Left renal pelvis (tissue), 4 donors: ENCODE measurements at places on chromosomes 3 and 15.

- DNase-seq: peak; percentile 48
Observed at GRCh38 chr3:65902304-65902793, 136.4 kb downstream of the MAGI1 start.

GRCh38 chr15:99454941-99455788, 110.6 kb upstream of the MEF2A start:
- DNase-seq: no peak

DNA sequence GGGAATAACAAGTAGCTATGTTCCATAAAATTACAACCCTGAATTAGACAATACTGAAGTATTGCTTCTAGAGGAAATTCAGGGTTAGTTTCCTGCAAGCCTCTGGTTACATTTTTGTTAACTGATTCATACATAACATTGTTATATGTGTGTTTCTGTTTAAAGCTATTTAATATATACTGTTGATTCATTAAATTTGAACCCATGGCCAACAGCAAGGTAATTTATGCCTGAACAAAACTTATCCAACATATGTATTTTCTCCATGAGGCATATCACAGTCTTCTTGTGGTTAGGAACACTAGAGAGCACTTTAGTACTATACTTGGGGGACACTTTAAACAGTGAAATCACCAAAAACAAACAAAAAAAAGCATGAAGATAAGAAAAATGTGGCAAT, 47.7 kb upstream of the PTX3 start:
- no peak for DNase-seq

- DNase-seq: no peak
Observed at GRCh38 chr3:14608298-14608697, 43.3 kb upstream of the CCDC174 start.
